ENCODE measurements at places on chromosomes 11 and 22. TPM values are rescaled to one million over a fixed set of nuclear protein-coding genes. Genes with fewer than 3 reads are reported as not detected.

DNA sequence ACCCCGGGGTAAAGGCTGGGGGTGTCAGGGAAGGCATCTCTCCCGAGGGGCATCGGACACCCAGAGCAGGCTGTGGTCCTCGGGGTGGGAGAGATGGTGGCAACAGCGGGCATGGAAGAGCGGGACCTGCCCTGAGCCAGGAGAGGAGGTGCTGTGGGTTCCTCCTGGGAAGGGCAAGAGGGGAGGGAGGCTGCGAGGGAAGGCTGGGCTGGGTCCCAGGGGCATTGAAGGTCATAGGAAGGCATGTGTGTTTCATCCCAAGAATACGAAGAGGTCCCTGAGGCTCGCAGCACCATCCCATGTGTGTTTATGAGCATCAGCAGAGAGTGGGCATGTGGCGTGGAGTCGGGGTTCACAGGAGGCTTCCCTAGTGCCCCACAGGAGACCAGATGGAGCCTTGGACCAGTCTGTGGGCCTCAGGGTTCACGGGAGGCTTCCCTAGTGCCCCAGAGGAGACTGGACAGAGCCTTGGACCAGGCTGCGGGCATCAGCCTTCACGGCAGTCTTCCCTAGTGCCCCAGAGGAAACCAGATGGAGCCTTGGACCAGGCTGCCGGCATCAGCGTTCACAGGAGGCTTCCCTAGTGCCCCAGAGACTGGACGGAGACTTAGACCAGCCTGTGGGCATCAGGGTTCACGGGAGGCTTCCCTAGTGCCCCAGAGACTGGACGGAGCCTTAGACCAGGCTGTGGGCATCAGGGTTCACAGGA lies 420.6 kb downstream of the BRD1 start:
- DNase-seq = peak; percentile 29

DNA sequence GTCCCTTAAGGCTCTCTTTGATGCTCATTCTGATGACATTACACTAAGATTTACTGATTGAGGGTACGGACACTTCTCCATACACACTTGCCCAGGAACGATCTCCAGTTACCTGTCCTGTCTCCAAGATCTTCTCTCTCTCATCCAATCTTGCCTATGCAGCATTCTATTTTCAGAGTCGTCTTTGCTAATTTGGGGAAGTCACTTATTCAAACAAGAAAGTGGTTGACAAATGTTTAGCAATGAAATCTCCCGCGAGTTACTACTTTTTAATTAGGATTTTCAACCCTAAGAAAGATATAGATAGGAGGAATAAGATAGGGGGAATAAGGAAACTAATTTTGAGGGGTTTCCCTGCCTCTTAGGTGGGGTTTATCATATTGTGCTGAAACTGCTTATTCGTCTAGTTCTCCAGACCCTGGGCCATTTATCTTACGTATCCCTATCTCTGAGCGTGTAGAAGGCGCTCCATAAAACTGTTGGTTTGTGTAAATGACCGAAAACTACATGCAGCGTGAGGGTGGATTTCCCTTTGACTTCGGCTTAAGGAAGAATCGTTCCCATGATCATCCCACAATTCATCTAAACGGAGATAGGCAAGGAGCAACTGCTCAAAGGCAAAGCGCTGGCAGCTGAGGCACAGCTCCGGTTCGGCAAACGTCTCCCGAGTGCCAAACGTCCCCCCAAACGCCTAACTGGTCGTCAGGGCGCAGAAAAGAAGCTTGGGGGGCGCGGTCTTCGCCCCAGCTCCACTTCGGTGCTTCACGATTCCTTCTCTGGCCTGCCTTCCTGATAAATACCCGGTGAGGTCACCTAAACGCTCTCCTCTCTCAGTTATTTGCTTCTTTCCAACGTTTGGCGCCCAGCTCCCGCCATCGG lies 804 bp downstream of the APIP start:
- no peak for DNase-seq

DNA sequence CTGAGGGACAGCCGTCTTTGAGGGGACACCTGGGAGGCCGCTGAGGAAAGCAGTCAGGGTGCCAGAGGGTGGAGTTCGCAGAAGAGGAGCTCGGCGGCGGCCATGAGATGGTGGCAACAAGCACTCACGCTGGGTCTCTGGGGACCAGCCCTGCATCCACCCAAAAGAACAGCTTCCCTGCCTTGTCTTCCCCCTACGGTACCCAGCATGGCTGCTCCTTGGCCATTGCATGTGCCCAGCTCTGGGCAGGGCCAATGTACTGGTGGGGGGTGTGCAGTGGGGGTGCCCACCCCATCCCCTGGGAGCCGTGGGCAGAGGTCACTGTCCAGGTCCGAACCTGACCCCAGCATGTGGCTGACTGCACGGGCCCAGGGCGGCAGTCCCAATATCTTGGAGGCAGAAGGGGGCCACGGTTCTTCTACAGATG lies 42.3 kb downstream of the OSBPL5 start:
- no peak for DNase-seq

DNA sequence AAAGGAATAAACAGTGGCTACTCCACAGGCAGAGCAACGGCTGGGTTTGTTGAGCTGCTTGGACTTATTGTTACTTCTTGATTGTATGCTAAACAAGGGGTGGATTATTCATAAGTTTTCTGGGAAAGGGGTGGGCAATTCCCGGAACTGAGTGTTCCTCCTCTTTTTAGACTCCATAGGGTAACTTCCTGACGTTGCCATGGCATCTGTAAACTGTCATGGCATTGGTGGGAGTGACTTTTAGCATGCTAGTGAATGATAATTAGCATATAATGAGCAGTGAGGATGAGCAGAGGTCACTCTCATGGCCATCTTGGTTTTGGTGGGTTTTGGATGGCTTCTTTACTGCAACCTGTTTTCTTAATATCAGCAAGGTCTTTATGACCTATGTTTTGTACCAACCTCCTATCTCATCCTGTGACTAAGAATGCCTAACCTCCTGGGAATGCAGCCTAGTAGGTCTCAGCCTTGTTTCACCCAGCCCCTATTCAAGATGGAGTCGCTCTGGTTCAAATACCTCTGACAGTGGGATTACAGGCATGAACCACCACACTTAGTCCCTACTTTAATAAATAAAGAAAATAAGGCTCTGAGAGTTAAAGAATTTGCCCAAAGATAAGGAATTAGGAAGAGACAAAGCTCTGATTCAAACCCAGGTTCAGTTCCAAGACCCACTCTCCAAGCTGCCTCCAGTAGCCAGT lies 65.6 kb upstream of the CLMP start:
- no peak for DNase-seq

DNA sequence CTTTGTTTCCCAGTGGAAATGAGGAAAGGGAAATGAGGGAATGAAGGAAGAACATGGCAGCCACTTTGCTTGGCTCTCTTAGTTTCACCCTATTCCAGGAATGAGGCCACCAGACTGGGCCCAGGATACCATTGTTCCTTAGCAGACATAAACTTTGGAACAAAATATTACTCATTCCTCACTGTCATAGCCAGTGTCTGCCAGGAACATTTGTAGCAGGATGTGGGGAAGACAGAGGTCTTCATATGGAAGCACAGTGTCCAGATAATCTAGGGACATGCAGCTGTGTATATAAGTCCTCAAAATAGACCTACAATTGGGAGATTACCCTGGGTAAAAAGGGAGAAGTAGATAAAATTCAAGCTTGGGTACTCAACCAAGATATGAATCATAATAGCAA lies 15.2 kb upstream of the FUT4 start:
- no peak for DNase-seq

- DNase-seq = no peak
Observed at GRCh38 chr11:61552108-61552635, 28.7 kb downstream of the SYT7 start.

The MS4A8 gene
- total RNA-seq = not detected

The GLYAT gene
- not detected for total RNA-seq
